ENCODE measurements at places on chromosomes 4 and X. TPM values are rescaled to one million over a fixed set of nuclear protein-coding genes. Genes with fewer than 3 reads are reported as not detected.

DNA sequence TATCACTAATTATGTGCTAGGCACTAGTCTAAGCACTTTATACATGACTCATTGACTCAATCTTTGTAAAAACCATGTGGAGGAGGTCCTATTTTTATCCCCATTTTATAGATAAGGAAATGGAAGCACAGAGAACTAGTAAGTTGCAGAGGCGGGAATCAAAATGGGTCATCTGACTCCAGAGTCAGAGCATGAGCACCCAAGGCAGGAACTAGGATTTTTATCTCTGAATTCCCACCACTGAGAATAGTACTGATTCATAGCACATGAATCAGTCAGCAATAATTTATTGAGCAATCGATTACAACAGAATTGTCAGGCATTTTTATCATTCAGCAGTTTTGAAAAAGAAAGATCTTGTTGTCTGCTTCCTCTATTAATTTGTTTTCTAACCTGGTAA lies 19.3 kb downstream of the SCARB2 start:
- H3K36me3 ChIP-seq: peaks cover 36% of the 10 kb centered on the region
- no peak for DNase-seq
- H3K27ac ChIP-seq: no peak overlapping the region
- peaks cover 38% of the 10 kb centered on the region for H3K4me1 ChIP-seq

GRCh38 chrX:50643525-50644137 lies 170.4 kb downstream of the SHROOM4 start:
- H3K4me3 ChIP-seq: no peak overlapping the region
- DNase-seq: no peak
- H3K27ac ChIP-seq: no peak overlapping the region
- no peaks in the 10 kb centered on the region for H3K27me3 ChIP-seq
- H3K4me1 ChIP-seq: no peaks in the 10 kb centered on the region

GRCh38 chrX:7164174-7164573 lies 16.2 kb upstream of the PUDP start:
- H3K4me3 ChIP-seq: no peak overlapping the region
- H3K4me1 ChIP-seq: peaks cover 10% of the 10 kb centered on the region
- H3K27ac ChIP-seq: no peak overlapping the region
- no peaks in the 10 kb centered on the region for H3K36me3 ChIP-seq
- H3K27me3 ChIP-seq: no peaks in the 10 kb centered on the region

GRCh38 chr4:186580669-186581068 lies 25.3 kb upstream of the MTNR1A start:
- H3K27me3 ChIP-seq: no peaks in the 10 kb centered on the region
- DNase-seq: no peak
- H3K27ac ChIP-seq: no peak overlapping the region
- peaks cover 14% of the 10 kb centered on the region for H3K36me3 ChIP-seq
- H3K4me1 ChIP-seq: 0 out of 2 replicates have a peak, but pooled peaks cover 6% of the 10 kb centered on the region

- H3K4me1 ChIP-seq: peaks cover 38% of the 10 kb centered on the region
- H3K27ac ChIP-seq: peak overlapping the region; percentile 69
- no peaks in the 10 kb centered on the region for H3K36me3 ChIP-seq
- peak overlapping the region; percentile 88 for H3K4me3 ChIP-seq
Observed at GRCh38 chr4:140755774-140756318, 339 bp downstream of the TBC1D9 start.

DNA sequence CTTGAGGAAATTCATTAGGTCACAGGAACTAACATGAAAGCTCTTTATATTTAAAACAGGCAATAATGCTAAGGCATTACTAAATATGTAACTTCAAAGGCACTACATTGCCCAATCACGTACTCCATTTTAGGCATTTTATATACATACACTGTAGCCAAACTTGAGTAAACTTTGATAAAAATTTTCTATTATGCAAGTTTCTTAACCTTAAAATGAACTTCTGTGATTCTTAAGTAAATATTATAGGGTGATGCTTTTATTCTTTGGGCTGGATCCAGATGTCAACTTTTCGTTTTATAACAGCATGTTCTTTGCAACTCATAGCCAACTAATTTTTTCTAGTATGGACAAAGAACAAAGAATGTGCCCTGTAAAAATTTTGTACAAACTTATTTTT lies 28.3 kb upstream of the MAP9 start:
- no peaks in the 10 kb centered on the region for H3K4me1 ChIP-seq
- H3K27ac ChIP-seq: no peak overlapping the region
- H3K4me3 ChIP-seq: no peak overlapping the region
- H3K36me3 ChIP-seq: no peaks in the 10 kb centered on the region
- DNase-seq: no peak
- H3K27me3 ChIP-seq: no peaks in the 10 kb centered on the region

GRCh38 chr4:107060388-107060787 lies 24.3 kb upstream of the DKK2 start:
- no peak for DNase-seq
- H3K4me3 ChIP-seq: no peak overlapping the region
- H3K27ac ChIP-seq: no peak overlapping the region
- H3K4me1 ChIP-seq: no peaks in the 10 kb centered on the region
- no peaks in the 10 kb centered on the region for H3K27me3 ChIP-seq

DNA sequence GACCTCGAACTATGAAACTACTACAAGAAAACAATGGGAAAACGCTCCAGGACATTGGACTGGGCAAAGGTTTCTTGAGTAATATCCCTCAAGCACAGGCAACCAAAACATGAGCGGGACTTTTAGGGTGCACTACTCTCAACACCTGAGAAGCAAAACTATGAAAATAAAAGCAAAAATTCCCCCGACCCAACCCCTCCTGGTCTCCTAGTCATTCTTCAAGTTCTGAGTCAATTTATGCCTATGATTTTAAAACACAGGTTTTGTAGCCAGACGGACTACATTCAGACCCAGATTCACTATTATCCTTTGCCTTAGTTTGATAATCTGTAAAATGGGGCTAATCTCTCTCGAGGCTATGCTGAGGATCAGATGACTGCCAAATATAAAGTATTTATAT lies 97.0 kb downstream of the SOWAHB start:
- no peaks in the 10 kb centered on the region for H3K36me3 ChIP-seq
- no peak for DNase-seq
- no peak overlapping the region for H3K4me3 ChIP-seq
- peaks cover 14% of the 10 kb centered on the region for H3K27me3 ChIP-seq
- H3K27ac ChIP-seq: no peak overlapping the region
- H3K4me1 ChIP-seq: no peaks in the 10 kb centered on the region

The AKAP4 gene
- polyA plus RNA-seq: not detected

The NXF2 gene
- not detected for polyA plus RNA-seq

The STOX2 gene
- 0.01 TPM for polyA plus RNA-seq
